ENCODE measurements at places on chromosomes 11 and 22. TPM values are rescaled to one million over a fixed set of nuclear protein-coding genes. Genes with fewer than 3 reads are reported as not detected.

Gene KRTAP5-1
- polyA plus RNA-seq: not detected

Gene PHOX2A
- not detected for polyA plus RNA-seq

GRCh38 chr22:38202437-38203089 is 769 bp downstream of the MAFF start:
- no peaks in the 10 kb centered on the region for H3K27me3 ChIP-seq
- H3K4me1 ChIP-seq: peaks cover 50% of the 10 kb centered on the region
- peak overlapping the region; percentile 91 for H3K27ac ChIP-seq

DNA sequence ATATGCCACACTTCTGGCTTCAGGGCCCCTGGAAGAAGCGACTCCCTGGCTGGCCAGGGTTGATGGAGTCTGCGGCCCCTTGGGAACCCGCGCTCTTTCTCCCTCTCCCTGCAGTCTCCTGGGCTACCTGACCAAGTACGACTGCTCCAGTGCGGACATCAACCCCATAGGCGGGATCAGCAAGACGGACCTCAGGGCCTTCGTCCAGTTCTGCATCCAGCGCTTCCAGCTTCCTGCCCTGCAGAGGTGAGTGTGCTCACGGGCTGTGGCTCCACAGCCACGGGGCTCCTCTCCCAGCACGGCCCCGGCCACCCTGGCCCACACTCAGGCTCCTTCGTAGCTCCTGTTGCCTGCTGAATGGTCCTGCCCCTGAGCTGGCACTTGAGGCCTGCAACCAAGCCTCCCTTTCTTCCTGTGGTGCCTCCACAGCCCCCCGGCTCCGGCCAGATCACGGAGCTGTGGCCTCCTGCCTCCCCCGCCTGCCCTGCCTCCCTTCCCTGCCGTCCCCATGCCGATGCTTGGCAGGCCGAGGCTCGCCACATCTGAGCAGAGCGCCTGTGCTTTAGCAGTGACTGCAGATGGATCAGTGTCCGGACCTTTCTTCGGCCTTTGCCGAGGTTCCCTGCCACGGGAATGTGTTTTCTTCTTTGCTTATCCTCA is 36.2 kb upstream of the KRTAP5-7 start:
- no peak overlapping the region for H3K27ac ChIP-seq
- H3K4me1 ChIP-seq: no peaks in the 10 kb centered on the region
- DNase-seq: no peak
- H3K27me3 ChIP-seq: no peaks in the 10 kb centered on the region
- H3K36me3 ChIP-seq: peaks cover 21% of the 10 kb centered on the region
- H3K4me3 ChIP-seq: no peak overlapping the region

- no peak overlapping the region for H3K4me3 ChIP-seq
- H3K27ac ChIP-seq: peak overlapping the region; percentile 92
- H3K4me1 ChIP-seq: peaks cover 52% of the 10 kb centered on the region
- peaks cover 31% of the 10 kb centered on the region for H3K36me3 ChIP-seq
- DNase-seq: no peak
- H3K27me3 ChIP-seq: no peaks in the 10 kb centered on the region
These were observed 4.0 kb downstream of the FTH1 start for GRCh38 chr11:61963282-61964057.

GRCh38 chr22:49963647-49964026 is 3.1 kb downstream of the PIM3 start:
- peak overlapping the region; percentile 65 for H3K27ac ChIP-seq
- peaks cover 41% of the 10 kb centered on the region for H3K4me1 ChIP-seq
- H3K27me3 ChIP-seq: no peaks in the 10 kb centered on the region
- H3K36me3 ChIP-seq: no peaks in the 10 kb centered on the region

GRCh38 chr11:35138943-35139721 is at the start of gene CD44:
TSS of gene CD44 (plus strand) at chr11:35139171. CDS start at chr11:35139304, 133 bp downstream.
- peak; percentile 87 for DNase-seq
- H3K36me3 ChIP-seq: peaks cover 9% of the 10 kb centered on the region

Gene NTM
- polyA plus RNA-seq: not detected

DNA sequence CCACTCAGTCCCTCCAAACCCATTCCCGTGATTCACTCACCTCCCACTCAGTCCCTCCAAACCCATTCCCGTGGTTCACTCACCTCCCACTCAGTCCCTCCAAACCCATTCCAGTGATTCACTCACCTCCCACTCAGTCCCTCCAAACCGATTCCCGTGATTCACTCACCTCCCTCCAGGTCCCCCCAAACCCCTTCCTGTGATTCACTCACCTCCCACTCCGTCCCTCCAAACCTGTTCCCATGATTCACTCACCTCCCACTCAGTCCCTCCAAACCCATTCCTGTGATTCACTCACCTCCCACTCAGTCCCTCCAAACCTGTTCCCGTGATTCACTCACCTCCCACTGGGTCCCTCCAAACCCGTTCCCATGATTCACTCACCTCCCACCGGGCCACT is 639.6 kb downstream of the BRD1 start:
- no peak overlapping the region for H3K27ac ChIP-seq
- peaks cover 59% of the 10 kb centered on the region for H3K27me3 ChIP-seq
- H3K4me1 ChIP-seq: no peaks in the 10 kb centered on the region

DNA sequence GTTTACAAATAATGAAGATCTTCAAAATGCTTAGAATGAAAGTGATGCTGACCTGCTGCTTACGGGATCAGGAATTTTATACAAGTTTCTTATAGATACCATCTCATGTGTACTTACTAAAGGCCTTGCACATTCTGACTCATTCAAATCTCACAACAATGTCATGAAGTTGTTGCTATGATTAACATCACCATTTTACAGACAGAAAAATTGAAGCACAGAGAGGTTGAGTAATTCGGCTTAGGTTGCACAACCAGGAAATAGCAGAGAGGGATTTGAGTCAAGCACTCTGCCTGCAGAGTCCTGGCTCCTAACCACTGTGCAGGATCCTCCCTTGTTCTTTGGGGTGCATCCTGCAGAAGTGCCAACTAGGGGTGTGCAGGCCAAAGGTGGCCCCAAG is 471.9 kb downstream of the MIAT start:
- H3K27ac ChIP-seq: no peak overlapping the region
- H3K36me3 ChIP-seq: no peaks in the 10 kb centered on the region
- no peak for DNase-seq
- no peak overlapping the region for H3K4me3 ChIP-seq

Gene ANKRD42
- polyA plus RNA-seq: 6.5 TPM

Gene B4GALNT4
- not detected for polyA plus RNA-seq

DNA sequence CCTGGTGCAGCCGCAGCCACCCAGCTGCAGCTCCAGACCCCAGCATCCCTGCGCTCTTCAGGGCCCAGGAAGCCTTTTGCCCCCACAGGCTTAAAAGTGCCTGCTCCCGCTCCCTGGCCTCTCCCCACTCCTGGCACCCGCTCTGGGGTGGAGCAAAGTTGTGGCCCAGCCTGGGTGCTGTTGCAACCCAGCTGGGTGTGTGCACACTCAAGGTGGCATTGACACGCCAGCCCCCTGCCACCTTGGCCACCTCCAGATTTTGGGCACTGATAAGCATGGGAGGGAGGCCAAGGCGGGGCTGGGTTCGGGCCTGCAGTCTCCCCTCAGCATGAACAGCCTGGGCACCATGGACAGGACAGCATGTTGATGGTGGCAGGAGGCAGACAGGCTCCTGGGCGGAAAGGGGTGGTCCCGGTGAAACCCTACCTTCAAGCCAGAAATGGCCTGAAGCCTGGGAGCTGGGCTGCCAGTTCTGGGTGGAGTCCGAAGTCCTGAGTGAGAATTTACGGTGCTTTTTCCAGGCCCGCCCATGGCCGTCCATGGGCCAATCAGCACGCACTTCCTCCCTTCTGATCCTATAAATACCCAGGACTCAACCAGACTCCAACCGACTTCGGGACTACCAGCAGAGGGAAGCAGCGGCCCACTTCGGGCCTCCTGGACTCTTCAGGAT is 23.6 kb upstream of the RNASEH2C start:
- no peak for DNase-seq
- no peak overlapping the region for H3K27ac ChIP-seq
- H3K4me1 ChIP-seq: no peaks in the 10 kb centered on the region
- no peak overlapping the region for H3K4me3 ChIP-seq

DNA sequence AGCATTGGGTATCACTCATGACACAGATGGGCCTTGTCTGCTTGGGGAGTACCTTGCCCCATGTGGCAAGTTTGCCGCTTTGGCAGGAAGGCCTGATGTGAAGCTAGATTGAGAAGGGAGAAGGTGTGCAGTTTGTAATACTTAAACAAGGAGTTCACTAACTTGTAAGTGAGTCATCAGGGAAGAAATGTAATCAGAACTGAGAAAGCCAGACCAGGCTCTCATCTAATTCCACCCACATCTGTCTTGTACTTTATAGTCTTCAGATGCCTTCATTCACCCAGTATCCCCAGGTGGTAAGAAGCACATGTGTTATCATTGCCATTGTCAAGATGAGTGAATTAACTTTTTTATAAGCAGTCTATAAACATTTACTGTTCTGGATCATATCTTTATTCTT is 116.0 kb upstream of the DDI1 start:
- H3K4me1 ChIP-seq: peaks cover 1% of the 10 kb centered on the region
- H3K27ac ChIP-seq: no peak overlapping the region
- DNase-seq: no peak
- no peaks in the 10 kb centered on the region for H3K36me3 ChIP-seq
- H3K4me3 ChIP-seq: no peak overlapping the region

Gene HPX
- not detected for polyA plus RNA-seq

- no peaks in the 10 kb centered on the region for H3K4me1 ChIP-seq
- H3K4me3 ChIP-seq: no peak overlapping the region
- DNase-seq: no peak
These were observed 90.1 kb downstream of the TYR start for GRCh38 chr11:89267660-89268302.

Gene PRRG4
- not detected for polyA plus RNA-seq

Gene UPK3A
- polyA plus RNA-seq: not detected

DNA sequence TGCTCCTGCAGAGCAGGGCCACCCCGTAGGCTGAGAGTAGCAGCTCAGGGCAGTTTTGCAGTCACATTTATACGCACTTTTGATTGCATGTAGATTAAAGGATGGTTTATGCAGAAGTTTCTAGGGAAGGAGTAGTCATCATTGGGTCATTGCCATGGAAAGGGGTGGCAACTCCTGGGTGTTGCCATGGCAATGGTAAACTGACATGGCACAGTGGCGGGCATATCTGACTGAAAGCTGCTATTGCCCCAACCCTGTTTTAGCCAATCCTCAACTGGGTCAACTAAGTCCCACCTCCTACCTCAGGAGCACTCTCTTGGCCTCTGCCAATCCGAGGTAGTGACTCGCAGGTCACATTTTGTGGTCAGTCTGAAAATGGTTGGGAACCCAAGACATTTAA is 2.4 kb upstream of the ARSA start:
- no peak overlapping the region for H3K4me3 ChIP-seq
- DNase-seq: no peak
- H3K36me3 ChIP-seq: no peaks in the 10 kb centered on the region

DNA sequence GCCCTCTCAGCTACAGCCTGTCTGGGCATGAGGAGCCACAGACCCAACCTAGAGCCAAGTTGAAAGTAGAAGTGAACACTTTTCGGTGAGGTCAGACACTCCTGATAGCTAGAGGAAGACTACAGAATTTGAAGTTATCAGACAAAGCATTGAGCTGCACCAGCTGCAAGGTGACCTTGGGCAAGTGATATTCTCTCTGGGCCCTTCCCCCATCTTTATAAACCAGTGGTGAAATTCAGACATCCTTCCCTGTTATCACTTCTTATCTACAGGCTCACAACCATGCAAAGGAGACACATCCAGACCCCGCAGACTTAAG is 8.0 kb upstream of the PMM1 start:
- peaks cover under 1% of the 10 kb centered on the region for H3K4me1 ChIP-seq
- DNase-seq: no peak
- H3K27ac ChIP-seq: no peak overlapping the region
- no peaks in the 10 kb centered on the region for H3K36me3 ChIP-seq
- H3K27me3 ChIP-seq: no peaks in the 10 kb centered on the region

DNA sequence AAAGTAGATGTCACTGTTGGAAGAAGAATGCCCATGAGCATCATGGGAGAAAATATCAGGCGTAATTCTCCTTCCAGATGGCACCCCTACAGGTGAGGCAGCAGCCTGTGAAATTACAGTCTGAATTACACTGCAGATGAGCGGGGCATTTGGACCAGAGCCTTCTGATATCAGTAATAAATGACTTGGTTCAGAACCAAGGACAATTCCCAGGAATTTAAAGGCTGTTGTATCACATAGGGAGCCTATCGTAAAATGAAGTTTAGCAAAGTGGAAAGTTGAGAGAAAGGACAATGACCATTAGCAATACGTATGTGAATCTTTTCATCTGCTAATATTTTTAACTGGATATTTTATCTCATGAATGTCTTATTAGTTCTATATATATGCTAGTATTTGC is 61.3 kb downstream of the PRMT3 start:
- no peaks in the 10 kb centered on the region for H3K27me3 ChIP-seq
- DNase-seq: no peak
- no peak overlapping the region for H3K27ac ChIP-seq
- no peak overlapping the region for H3K4me3 ChIP-seq
- peaks cover 9% of the 10 kb centered on the region for H3K4me1 ChIP-seq

GRCh38 chr22:27108425-27109114 is 451.2 kb downstream of the MIAT start:
- no peak for DNase-seq
- H3K4me1 ChIP-seq: no peaks in the 10 kb centered on the region
- H3K27ac ChIP-seq: no peak overlapping the region
- H3K27me3 ChIP-seq: peaks cover 9% of the 10 kb centered on the region
- no peaks in the 10 kb centered on the region for H3K36me3 ChIP-seq

GRCh38 chr11:44555031-44555800 is 10.2 kb upstream of the CD82 start:
- DNase-seq: no peak
- peaks cover 15% of the 10 kb centered on the region for H3K4me1 ChIP-seq
- H3K27ac ChIP-seq: no peak overlapping the region
- no peaks in the 10 kb centered on the region for H3K36me3 ChIP-seq

Gene CRYBA4
- not detected for polyA plus RNA-seq

DNA sequence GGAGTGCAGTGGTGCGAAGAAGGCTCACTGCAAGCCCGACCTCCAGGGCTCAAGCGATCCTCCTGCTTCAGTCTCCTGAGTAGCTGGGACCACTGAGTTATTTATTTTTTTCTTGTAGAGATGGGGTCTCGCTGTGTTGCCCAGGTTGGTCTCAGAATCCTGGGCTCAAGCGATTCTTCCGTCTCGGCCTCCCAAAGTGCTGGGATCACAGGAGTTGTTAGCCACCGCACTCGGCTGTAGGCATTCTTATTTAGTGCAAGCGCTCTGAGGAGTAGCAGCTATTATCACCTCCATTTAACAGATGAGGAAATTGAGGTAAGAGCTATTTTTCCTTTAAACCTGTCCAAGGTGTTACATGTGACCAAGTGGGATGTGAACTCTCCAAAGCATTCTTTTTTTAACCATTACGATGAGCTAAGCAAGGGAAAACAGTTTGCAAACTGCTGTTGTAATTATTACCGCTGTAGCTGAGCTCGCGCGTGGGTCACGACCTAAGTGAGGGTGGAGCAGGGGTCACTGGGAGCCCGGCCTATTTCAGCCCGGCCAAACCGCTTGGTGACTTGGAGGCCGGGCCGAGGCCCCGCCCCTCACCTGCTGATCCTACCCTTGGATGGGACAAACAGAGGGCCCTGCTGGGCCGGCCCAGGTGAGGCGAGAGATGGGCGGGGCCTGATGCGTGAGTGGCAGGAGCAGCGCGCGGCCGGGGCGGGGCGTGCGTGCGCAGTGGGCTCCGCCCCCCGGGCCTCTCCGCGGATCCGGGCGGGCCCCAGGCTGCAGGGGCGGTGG is 449 bp upstream of the KREMEN1 start:
- H3K4me1 ChIP-seq: peaks cover 12% of the 10 kb centered on the region
- H3K36me3 ChIP-seq: no peaks in the 10 kb centered on the region
- peaks cover 28% of the 10 kb centered on the region for H3K27me3 ChIP-seq
- DNase-seq: peak; percentile 84

- peaks cover 4% of the 10 kb centered on the region for H3K36me3 ChIP-seq
- H3K4me3 ChIP-seq: no peak overlapping the region
- no peaks in the 10 kb centered on the region for H3K4me1 ChIP-seq
- no peak for DNase-seq
These were observed 223.2 kb downstream of the BLID start for GRCh38 chr11:121892863-121893262.

Gene SNRPD3
- polyA plus RNA-seq: 103 TPM

Measured in naive thymus-derived CD8-positive, alpha-beta T cell (primary cell).